ENCODE measurements at places on chromosomes 11 and 22.
A peak's percentile ranks its signal among the peaks of the same experiment; 100 is the strongest.

- no peak for DNase-seq
Measured at GRCh38 chr22:32103658-32104315, 55.3 kb downstream of the C22orf42 start.

DNA sequence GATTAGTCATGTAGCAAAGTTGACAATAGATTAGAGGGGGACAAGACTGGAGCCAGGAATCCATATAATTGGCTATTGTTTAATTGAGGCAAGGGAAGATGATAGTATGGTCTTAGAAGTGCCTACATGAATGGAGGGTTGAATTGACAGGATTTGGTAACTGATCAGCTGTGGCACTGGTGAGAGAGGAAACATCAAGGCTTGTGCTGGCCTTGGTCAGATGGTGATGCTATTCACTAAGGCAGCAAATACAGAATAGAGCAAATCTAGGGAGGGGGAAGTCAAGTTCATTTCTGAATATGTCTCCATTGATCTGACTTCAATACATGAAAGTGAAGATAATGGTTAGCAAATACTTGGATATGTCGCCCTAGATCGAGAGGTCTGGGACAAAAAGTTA, 54.3 kb upstream of the APOA1 start:
- no peak for DNase-seq

- no peak for DNase-seq
Measured at GRCh38 chr11:65121447-65121864, 478 bp downstream of the FAU start.

- DNase-seq, result no peak
Measured at GRCh38 chr11:293852-294661, 5.1 kb downstream of the PGGHG start.

GRCh38 chr11:130037881-130038585, 31.7 kb upstream of the APLP2 start:
- DNase-seq, result no peak

GRCh38 chr11:46381048-46381818, at the start of gene MDK:
MDK (plus strand) TSS chr11:46381669; CDS start chr11:46382058, 389 bp downstream.
- no peak for DNase-seq

DNA sequence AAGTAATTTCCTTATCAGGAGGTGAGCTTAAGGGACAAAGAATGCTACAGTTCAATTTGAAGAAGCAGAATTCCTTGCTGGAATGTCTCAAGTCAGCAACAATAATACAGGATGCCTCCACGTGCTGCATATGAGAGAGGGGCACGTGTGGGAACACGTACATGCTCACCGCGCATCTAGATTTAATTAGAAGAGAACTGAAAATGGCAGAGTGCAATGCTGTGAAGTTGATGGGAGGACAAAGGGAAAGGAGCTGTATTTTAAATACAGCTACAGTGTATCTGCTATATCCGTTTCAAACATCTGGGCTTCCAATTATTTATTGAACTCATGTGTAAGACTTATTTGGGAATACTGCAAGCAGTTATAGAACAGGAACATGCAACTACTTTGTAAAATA, 328.7 kb downstream of the SOX6 start:
- DNase-seq, result no peak

- DNase-seq, result no peak
Measured at GRCh38 chr22:48968201-48968959, 859.3 kb downstream of the BRD1 start.

DNA sequence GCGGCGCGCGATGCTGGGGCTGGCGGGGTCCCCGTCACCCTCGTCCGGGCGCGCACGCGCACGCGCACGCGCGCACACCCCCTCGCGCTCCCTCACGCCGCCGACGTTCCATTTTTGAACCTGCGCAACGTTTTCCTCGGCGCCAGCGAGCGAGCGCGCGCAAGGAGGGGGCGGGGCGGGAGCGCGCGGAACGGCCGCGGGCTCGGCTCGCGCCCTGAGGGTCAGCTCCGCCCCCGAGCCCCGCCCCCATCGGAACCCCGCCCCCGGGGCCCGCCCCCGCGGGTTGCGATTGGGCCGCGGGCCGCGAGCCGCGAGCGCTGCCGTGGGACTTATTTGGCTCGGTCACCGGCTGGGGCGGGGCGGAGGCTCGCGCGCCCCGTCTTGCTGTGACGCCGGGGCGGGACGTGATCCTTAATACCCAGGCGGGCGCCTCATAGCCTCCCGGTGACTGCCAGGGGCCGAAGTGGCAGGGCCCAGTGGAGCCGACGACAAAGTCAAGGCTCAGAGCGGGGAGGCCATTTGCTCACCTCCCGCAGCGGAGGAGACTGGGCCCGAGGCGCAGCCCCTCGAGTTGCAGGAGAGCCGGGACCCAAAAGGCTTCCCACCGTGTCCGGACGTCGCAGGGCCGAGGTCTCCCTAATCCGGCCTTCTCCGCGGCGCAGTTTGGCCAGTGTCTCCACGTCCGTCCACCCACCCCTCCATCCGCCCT, at the start of gene CBX7:
CBX7 (minus strand) TSS at position 170 of the 709 bp plus-strand sequence. CDS start 236 bp downstream, outside the sequence.
- peak; percentile 94 for DNase-seq

DNA sequence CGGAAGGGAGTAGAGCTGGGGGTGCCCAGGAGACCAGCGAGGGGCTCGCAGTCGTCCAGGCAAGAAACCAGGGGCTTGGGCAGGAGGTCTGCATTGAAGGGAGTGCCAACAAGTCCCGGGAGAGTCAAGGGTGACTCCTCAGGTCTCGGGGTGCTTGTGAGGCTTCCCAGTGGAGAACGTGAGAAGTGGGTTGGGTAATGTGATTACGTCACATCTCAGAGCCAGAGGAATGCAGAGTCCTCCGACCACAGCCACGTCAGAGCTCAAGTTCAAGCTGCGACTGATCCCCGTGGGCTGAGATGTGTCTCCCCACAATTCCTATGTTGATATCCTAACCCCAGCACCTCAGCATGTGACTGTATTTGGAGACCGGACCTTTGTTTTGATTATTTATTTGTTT, 89.7 kb upstream of the SHANK2 start:
- no peak for DNase-seq

DNA sequence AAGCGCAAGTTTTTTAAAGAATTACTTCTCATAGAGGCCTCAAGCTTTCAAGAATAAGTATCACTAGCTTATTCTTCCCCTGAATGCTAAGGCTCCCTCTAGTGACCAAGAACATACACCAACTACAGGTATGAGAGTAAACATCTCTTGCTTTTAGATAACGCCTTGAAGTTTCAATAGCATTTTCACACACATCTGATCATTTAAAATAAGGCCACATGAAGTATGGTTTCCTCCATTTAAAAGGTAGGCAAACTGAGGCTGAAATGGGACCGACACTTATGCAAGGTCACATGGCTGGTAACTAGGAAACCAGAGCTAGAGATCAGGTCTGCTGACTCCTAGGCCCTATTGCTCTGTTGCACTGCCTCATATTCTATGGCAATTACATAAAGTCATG, 66.5 kb downstream of the CCDC34 start:
- peak; percentile 22 for DNase-seq

DNA sequence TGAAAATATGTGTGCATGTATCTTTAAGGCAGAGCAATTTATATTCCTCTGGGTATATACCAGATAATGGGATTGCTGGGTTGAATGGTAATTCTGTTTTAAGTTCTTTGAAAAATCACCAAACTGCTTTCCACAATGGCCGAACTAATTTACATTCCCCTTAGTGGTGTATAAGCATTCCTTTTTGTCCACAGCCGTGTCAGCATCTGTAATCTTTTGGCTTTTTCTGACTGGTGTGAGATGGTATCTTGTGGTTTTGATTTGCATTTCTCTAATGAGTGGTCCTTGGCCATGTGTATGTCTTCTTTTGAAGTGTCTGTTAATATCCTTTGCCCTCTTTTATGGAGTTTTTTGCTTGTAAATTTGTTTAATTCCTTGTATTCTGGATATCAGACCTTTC, 24.3 kb downstream of the CCDC15 start:
- DNase-seq, result no peak

DNA sequence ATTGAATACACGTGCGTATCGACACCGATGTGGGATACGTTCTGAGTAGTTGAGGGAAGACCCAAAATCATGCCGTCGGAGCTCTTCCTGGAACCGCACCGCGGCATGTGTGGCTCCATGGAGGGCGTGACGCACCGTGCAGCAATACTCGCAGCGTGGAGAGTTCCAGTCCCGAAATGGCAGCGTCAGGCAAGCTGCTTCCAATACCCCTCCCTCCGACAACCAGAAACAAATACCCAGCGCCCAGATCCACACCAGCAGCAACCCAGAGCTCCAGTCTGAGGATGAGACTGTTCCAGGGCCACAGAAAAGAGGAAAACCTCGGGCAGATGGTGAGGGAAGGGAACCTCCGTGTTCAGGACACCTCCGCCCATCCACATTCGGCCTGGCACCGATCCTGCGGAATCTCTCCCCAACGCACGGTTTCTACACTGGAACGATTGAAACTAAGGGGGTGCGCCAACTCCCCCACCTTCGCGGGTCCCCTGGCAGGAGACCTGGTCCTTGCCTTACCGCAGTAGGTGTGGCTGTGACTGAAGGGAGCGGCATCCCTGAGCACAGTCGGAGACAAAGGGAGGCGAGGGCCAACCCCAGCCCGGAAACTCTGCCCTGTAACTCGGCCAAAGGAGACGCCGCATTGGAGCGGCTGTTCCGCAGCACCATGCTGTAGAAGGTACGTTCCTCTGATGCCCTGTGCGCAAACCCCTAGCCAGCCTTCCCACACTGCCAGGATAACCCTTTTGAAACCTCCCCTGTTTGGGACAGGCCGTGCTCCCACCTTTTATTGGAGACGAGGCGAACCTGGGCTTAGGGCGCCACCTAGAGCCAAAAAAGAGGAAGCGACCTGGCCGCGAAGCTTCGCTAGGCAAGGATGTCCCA, 28.2 kb downstream of the DBX1 start:
- DNase-seq, result peak; percentile 34
